ENCODE measurements at places on chromosomes 16 and 17. TPM values are rescaled to one million over a fixed set of nuclear protein-coding genes. Genes with fewer than 3 reads are reported as not detected.

DNA sequence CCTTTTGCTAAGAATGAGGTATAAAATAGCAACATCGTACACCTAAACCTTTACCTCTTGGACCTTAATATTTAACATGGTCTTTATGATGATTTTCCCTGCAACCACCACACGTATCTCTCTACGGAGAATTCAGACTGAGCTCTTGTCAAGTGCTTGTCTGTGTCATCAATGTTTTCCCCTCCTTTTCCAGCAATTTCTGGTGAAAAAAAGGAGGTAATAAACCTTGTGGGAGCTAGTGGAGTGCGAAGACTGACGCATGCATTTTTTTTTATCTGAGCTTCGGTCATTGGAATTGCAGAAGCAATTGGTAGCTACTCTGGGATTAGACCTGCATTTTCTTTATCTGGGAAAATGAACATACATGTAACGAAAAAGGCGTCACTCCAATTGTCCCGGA lies 527.6 kb downstream of the TMEM114 start:
- DNase-seq, result no peak

GRCh38 chr17:76078860-76079534 lies at the start of gene ZACN:
Gene ZACN (plus strand): TSS chr17:76079182. CDS start chr17:76079265, 83 bp downstream.
- no peak for DNase-seq

DNA sequence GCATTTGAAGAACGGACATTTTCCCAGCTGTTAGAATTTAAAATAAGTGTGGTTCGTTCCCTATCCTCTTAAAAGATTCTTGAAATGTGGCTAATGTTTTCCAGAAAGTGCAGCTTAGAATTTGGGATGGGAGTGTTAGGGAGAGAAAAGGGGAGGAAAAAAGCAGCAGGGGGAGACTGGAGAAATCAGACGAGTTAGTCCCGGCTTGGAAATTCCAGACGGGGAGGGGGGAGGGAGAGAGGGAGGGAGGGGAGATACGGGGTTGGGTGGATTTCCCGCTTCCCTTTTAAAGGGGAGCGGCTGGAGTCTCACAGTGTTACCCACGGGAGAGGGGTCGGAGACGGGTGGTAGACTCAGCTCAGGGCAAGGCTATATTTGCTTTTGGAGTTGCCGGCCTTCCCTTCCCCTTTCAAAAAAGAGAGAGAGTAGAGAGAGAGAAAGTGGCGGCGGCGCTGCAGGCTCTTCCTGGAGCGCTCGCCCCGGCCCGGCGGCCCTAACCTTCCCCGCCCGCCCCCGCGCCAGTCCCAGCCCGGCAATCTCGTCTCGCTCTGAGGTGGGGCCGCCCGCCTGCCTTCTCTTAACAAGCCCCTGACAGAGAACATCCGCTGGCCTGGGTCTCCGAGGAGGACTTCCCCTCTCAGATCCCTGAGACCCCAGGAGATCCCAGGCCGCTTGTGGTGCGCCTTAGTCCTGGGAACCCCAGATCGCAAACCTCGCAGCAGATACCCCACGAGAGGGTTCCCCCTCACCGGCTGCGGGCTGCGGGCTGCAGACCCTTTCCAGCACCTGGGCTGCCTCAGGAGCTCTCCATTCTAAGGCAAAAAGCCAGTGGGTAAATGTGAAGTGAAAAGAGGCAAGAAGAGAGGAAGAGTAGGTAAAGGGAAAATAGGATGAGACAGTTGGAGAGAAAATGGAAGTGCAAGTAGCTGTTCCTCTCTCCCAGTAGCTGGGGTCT lies 6.6 kb downstream of the IGF2BP1 start:
- no peak for DNase-seq

LDHD gene
- not detected for total RNA-seq

SCGB1C2 gene
- total RNA-seq, result not detected

NPIPB13 gene
- 12.3 TPM for total RNA-seq

ZFPM1 gene
- total RNA-seq, result 8.0 TPM

DNA sequence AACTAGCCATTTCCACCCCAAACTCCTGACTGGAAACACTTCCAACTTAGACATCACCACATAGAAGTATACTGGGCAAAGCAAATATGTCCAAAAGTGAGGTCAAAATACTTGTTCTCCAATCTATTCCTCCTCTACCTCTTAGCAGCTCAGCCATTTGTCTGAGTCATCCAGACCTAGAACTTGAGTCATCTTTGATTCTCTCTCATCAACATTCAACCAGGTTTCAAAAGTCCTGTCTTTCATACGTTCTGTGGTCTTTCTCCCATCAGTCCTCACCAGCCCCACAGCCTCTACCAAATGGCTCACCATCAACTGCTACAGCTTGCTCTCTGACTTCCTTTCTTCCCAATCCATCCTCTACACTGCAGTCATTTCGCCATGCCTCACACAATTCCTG lies 6.8 kb downstream of the ANKFY1 start:
- no peak for DNase-seq

All from astrocyte (in vitro differentiated cells and primary cell).